Left colon (tissue), 2 donors: ENCODE measurements at places on chromosomes 6 and 20. TPM values are rescaled to one million over a fixed set of nuclear protein-coding genes. Genes with fewer than 3 reads are reported as not detected.

The BFSP1 gene
- 0.34 TPM for total RNA-seq

The AVP gene
- not detected for total RNA-seq

The WFDC2 gene
- 124 TPM for total RNA-seq

The SLC16A10 gene
- total RNA-seq = 4.0 TPM

- DNase-seq = peak; percentile 57
Observed at GRCh38 chr20:53940907-53941545, 129.4 kb downstream of the BCAS1 start.

- no peak for DNase-seq
Observed at GRCh38 chr6:17714177-17714576, 7.5 kb upstream of the NUP153 start.

DNA sequence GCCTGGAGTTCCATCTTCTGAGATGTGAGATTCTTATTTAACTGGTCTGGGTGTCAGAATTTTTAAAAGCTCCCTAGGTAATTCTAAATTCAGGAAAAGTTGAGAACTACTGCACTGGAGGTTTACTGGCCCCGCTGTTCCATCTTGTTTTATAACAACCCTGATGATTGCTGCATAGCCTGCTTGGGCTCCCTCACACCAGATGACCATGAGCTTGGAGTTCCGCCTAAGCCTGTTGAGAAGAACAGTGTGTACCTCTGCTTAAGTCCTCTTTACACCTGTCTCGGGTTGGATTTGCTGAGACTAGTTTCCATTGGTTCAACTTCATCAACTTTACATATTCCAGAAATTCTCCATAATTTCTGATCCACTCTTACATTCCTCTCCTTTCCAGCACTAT, 77.9 kb downstream of the FKBP5 start:
- no peak for DNase-seq

DNA sequence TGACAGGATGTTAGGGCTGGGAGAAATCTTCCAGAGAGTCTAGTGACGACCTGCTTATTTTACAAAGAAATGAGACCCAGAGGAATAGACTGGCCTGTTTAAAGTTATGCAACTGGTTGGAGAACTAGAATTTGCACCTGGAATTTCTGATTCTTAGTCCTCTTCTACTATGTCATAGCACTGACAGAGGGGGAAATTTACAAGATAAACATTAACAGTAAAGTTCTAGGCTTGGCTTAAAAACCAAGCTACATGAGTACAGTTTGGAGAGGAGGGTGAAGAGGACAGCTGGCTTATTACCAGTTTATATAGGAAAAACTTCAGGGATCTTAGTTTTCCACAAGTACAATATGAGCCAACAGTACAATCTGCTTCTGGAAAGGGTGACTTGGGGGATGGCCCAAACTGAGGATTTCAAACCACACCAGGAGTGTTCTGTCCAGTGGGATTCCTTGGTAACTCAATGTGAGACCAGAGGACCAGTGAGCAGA, 269.6 kb downstream of the CD109 start:
- no peak for DNase-seq

- no peak for DNase-seq
Observed at GRCh38 chr6:161413355-161413771, 139.5 kb upstream of the AGPAT4 start.

- no peak for DNase-seq
Observed at GRCh38 chr6:117138920-117139319, 126.4 kb upstream of the VGLL2 start.
